Stimulated activated memory B cell treated with anti-CD40 and anti-IgM and Interleukin-4, amounts not matched to agents 10 μg/mL and 1 μg/mL and 100 μg/mL, for 72 hours (primary cell): ENCODE measurements at places on chromosomes 13 and 19.

DNA sequence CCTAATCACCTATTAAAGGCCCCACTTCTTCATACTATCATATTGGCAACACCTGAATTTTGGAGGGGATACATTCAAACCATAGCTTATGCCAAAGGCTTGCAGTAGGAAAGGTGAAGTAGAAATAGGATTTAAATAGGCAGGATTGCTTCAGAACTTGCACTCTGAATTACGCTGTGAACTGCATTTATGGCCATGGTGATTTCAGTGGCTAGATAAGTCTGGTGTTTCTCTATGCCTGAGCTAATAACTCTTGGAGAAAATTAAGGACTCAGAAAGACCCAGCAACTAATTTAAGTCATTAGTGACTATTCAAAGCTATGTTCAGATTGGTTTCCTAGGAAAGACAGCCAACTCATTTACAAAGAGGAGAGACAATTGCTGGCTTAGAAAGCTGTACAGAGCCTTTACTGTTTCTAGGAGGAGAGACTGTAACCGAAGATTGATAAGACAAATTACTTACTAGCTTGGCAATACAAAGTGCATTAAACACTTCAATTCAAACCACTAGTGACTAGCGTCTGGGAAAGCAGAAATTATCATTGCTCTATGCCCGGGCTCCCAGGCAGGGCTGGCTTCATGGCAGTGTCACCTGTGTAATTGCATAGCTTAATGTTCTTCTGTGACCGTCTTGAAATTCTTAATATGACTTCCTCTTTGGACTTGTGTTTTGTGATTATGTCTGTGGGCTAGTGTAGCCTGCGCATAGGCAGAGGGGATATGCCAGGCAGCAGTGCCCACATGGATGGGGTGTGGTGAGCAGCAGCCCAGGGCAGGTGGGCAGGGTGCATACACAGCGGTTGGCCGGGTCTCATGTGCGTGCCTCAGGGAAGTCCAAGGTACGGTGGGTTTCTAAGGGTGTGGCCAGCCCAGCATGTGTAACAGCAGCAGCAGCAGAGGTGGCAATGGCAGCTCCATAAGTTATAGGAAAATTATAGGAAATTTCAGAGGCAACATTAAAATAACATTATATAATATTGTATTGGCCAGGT lies 60.1 kb downstream of the KL start:
- no peaks in the 10 kb centered on the region for H3K36me3 ChIP-seq
- ATAC-seq, result no peak
- no peak overlapping the region for H3K4me3 ChIP-seq
- H3K27me3 ChIP-seq, result peaks cover 33% of the 10 kb centered on the region
- H3K4me1 ChIP-seq, result peaks cover 9% of the 10 kb centered on the region
- H3K27ac ChIP-seq, result no peak overlapping the region

DNA sequence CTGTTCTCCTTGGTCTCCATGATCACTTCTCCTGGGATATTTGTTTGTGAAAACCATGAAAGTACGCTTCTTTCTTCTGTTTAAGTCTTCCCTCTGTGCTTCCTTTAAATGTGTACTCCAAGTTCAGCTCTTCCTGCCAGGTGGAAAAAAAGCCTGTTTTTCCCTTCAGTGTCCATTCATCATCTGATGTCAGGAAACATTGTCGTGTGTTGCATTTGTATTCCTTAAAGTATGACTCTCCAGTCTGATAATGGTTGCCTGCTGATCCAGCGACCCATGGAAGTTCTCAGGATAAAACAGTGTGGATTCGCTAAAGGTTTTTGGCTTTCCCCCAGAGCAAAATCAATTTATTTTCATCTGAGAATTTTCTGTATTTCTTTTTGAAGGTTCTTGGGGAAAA lies 22.3 kb downstream of the SACS start:
- H3K4me3 ChIP-seq, result no peak overlapping the region
- no peaks in the 10 kb centered on the region for H3K36me3 ChIP-seq
- no peaks in the 10 kb centered on the region for H3K4me1 ChIP-seq

DNA sequence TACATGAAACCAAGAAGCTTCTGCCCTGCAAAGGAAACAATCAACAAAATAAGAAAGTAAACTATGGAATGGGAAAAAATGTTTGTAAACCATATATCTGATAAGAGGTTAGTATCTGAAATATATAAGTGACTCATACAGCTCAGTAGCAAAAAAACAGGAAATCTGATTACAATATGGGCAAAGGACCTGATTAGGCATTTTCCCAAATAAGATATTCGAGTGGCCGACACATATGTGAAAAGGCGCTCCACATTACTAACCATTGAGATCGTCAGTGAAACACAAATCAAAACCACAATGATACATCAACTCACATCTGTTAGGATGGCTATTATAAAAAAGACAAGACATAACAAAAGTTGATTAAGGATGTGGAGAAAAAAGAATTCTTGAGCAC lies 2818.6 kb upstream of the PCDH20 start:
- no peaks in the 10 kb centered on the region for H3K27me3 ChIP-seq
- no peak overlapping the region for H3K4me3 ChIP-seq
- no peak overlapping the region for H3K27ac ChIP-seq
- H3K36me3 ChIP-seq, result no peaks in the 10 kb centered on the region
- H3K4me1 ChIP-seq, result no peaks in the 10 kb centered on the region

GRCh38 chr13:24134231-24134630 lies 26.3 kb upstream of the SPATA13 start:
- ATAC-seq, result no peak
- H3K4me1 ChIP-seq, result no peaks in the 10 kb centered on the region

DNA sequence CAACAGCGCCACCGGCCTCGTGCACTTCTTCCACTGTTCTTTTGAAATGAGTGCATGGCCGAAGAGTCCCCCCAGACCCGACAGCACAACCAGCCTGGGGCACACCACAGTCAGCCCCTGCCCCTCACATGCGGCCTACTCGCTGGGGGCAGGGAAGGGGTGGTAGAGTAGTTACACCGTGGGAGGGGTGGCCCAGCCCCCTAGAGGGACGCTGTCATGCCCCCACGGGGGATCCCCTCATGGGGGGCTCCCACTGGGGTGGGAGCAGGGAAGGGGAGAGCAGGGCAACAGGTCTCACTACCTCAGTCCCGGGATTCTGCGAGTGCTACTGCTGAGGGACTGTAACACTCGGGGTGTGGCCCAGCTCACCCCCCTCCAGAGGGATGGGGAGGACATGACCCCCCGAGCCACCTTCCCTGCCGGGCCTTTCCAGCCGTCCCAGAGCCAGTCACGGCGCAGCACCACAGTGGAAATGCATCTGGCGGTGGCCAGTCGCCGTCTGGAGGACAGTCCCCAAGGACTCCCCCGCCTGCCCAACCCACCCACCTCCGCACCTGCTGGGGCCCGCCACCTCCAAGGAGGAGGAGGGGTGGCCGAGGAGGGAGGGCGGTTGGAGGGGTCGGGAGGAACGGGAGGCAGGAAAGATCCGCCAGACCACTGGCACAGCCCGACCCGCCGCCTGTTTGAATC lies 84.6 kb upstream of the ZNF254 start:
- ATAC-seq, result peak; percentile 56
- H3K4me1 ChIP-seq, result no peaks in the 10 kb centered on the region
- H3K27me3 ChIP-seq, result no peaks in the 10 kb centered on the region
- H3K4me3 ChIP-seq, result no peak overlapping the region
- no peaks in the 10 kb centered on the region for H3K36me3 ChIP-seq
- no peak overlapping the region for H3K27ac ChIP-seq

- H3K36me3 ChIP-seq, result peaks cover 53% of the 10 kb centered on the region
- peak overlapping the region; percentile 95 for H3K4me3 ChIP-seq
- peak; percentile 94 for ATAC-seq
- peaks cover 40% of the 10 kb centered on the region for H3K4me1 ChIP-seq
- peak overlapping the region; percentile 96 for H3K27ac ChIP-seq
These were observed 13.8 kb downstream of the SH2D3A start for GRCh38 chr19:6753178-6754031.

- H3K4me1 ChIP-seq, result no peaks in the 10 kb centered on the region
- no peaks in the 10 kb centered on the region for H3K27me3 ChIP-seq
- no peaks in the 10 kb centered on the region for H3K36me3 ChIP-seq
These were observed 2613.9 kb upstream of the PCDH20 start for GRCh38 chr13:64029343-64030093.

- H3K27ac ChIP-seq, result no peak overlapping the region
- H3K36me3 ChIP-seq, result peaks cover 5% of the 10 kb centered on the region
- H3K4me3 ChIP-seq, result no peak overlapping the region
- H3K4me1 ChIP-seq, result no peaks in the 10 kb centered on the region
These were observed 41.8 kb downstream of the IGFL3 start for GRCh38 chr19:46082728-46083050.

GRCh38 chr13:44084146-44084545 lies 204.4 kb downstream of the LACC1 start:
- no peaks in the 10 kb centered on the region for H3K36me3 ChIP-seq
- no peak overlapping the region for H3K27ac ChIP-seq
- no peak overlapping the region for H3K4me3 ChIP-seq
- no peak for ATAC-seq

DNA sequence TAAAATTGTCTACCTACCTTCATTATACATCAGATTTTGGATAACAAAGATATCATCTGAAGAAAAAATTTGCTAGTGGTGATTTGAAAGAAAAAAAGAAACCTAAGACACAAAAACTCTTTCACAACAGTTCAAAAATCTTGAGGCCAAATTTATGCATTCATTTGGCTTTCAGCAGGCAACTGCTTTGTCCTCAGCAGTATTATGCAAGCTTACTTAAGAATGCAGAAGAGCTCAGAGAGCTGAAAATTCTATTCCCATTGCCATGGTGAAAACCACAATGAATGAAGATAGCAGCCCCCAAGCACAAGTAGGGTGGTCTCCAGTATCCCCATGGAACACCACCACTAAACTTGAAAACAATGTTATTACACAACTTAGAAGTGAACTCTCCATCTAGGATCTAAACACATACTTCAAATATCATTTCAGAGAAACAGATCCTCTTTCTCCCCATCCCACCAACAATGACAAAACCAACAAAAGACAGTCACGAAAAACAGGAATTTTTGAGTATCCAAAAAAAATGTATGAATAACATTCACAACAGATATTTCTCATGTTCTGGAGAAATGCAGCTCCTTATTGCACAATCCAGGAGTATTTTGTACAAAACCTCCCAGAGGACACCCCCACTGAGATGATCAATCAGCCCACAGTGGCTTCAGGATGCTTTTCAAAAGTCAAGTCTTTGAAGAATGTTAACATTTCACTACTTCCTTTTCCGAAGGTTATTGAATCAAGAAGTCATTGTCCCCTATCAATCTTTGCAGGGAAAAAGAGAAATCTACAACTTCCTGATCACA lies 192.7 kb downstream of the LHFPL6 start:
- H3K27me3 ChIP-seq, result no peaks in the 10 kb centered on the region
- no peak overlapping the region for H3K4me3 ChIP-seq
- no peaks in the 10 kb centered on the region for H3K36me3 ChIP-seq
- H3K27ac ChIP-seq, result no peak overlapping the region
- no peak for ATAC-seq

GRCh38 chr19:46756544-46756888 lies 10.3 kb upstream of the STRN4 start:
- H3K4me3 ChIP-seq, result no peak overlapping the region
- peaks cover 17% of the 10 kb centered on the region for H3K36me3 ChIP-seq

- peaks cover 27% of the 10 kb centered on the region for H3K4me1 ChIP-seq
- ATAC-seq, result peak; percentile 59
- peak overlapping the region; percentile 18 for H3K27ac ChIP-seq
- peaks cover 12% of the 10 kb centered on the region for H3K36me3 ChIP-seq
These were observed 223.6 kb downstream of the TM9SF2 start for GRCh38 chr13:99724633-99725517.

GRCh38 chr19:33610588-33610987 lies 11.2 kb upstream of the CHST8 start:
- H3K4me1 ChIP-seq, result no peaks in the 10 kb centered on the region
- H3K36me3 ChIP-seq, result no peaks in the 10 kb centered on the region
- ATAC-seq, result no peak
- no peak overlapping the region for H3K4me3 ChIP-seq

GRCh38 chr13:43154839-43155238 lies 131.5 kb downstream of the DNAJC15 start:
- no peak overlapping the region for H3K4me3 ChIP-seq
- H3K4me1 ChIP-seq, result no peaks in the 10 kb centered on the region
- peaks cover 12% of the 10 kb centered on the region for H3K27me3 ChIP-seq
- H3K36me3 ChIP-seq, result no peaks in the 10 kb centered on the region
- no peak overlapping the region for H3K27ac ChIP-seq

DNA sequence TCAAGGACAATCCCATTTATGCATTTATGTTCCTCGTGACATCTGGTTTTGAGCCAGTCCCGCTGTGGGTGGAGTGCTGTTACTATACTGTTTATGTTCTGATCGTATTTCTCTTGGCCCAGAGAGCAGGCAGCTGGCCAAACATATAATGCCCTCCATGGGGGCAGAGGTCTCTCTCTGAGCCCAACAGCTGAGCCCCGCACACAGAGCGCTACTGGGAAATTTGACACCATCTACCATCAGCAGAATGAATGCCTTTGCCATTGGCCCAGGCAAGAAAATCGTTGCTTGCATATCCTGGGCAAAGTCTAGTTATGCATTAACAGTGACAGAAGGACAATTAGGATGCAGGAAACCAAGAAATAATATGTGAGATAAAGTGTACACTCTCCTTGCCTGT lies 126.8 kb upstream of the CACNA1A start:
- no peak for ATAC-seq
- no peaks in the 10 kb centered on the region for H3K36me3 ChIP-seq
- peaks cover 23% of the 10 kb centered on the region for H3K27me3 ChIP-seq
- H3K27ac ChIP-seq, result no peak overlapping the region
- no peak overlapping the region for H3K4me3 ChIP-seq

DNA sequence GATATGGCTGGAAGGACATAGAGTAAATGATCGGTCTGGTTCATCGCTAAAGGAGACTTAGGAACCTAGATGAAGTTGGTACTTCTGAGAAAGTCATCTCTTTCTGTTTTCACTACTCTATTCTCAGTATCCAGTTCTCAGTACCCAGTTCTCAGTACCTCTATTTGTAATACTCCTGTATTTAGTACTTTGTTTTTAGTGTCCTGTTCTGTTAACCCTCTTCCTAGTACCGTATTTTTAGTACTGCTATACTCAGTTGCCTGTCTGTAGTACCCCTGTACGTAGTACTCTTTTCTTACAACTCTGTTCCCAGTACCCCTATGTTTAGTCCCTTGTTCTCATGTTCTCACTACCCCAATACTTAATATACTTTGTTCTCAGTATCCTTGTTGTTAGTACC lies 1.2 kb downstream of the RFXAP start:
- peaks cover 38% of the 10 kb centered on the region for H3K4me1 ChIP-seq
- H3K4me3 ChIP-seq, result peak overlapping the region; percentile 87
- peak overlapping the region; percentile 70 for H3K27ac ChIP-seq
- H3K27me3 ChIP-seq, result peaks cover 4% of the 10 kb centered on the region
- H3K36me3 ChIP-seq, result peaks cover 11% of the 10 kb centered on the region
- ATAC-seq, result peak; percentile 58

GRCh38 chr13:55792544-55793193 lies 1348.0 kb upstream of the PRR20A start:
- H3K4me1 ChIP-seq, result no peaks in the 10 kb centered on the region
- no peak overlapping the region for H3K4me3 ChIP-seq
- no peak overlapping the region for H3K27ac ChIP-seq
- no peaks in the 10 kb centered on the region for H3K27me3 ChIP-seq
- no peak for ATAC-seq

- peaks cover 27% of the 10 kb centered on the region for H3K4me1 ChIP-seq
- H3K27ac ChIP-seq, result no peak overlapping the region
- ATAC-seq, result peak; percentile 79
- H3K4me3 ChIP-seq, result no peak overlapping the region
- H3K36me3 ChIP-seq, result no peaks in the 10 kb centered on the region
These were observed 25.4 kb downstream of the RAB20 start for GRCh38 chr13:110536006-110536693.

- peaks cover 24% of the 10 kb centered on the region for H3K27me3 ChIP-seq
- H3K4me3 ChIP-seq, result no peak overlapping the region
- H3K27ac ChIP-seq, result no peak overlapping the region
- peaks cover 10% of the 10 kb centered on the region for H3K36me3 ChIP-seq
- H3K4me1 ChIP-seq, result no peaks in the 10 kb centered on the region
These were observed 22.2 kb upstream of the ERVV-1 start for GRCh38 chr19:52991484-52991883.
